ENCODE measurements at places on chromosomes 11 and 22.

DNA sequence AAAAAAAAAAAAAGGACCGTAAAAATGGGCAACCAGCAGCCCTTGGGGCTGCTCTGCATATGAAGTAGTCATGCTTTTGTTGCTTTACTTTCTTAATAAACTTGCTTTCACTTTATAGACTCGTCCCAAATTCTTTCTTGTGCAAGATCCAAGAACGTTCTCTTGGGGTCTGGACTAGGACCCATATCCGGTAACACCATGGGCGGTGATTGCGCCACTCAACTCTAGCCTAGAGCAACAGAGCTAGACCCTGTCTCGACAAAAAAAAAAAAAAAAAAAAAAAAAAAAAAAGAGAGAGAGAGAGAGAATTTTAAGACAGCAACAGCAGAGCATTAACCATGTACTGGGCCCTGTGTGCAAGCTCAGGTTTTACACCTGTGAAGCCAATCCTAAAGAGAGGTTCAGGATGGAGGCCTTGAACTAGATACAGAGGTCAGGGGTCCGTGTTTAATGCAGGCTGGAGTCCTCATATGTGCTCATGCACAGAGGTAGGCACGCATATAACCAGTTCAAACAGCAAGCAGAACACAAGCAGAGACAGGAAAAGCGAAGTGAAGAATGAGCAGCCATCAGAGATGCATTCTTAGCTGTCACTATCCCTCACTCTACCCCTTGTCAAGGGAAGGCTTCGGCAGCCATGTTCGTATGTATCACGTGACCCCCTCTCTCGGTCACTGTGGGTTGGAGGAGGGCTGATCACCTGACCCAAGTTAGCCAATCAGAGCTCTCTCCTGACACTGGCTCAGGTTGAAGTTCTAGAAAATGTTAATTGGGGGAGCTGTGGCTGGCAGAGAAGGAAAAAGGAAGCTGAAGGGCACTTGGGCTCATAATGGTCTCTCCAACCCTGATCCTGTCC is 16.7 kb upstream of the SYT12 start:
- DNase-seq = no peak

GRCh38 chr11:116371146-116371545 is 401.6 kb downstream of the BUD13 start:
- no peak for DNase-seq

- DNase-seq = no peak
These were observed 11.6 kb upstream of the RTN4R start for GRCh38 chr22:20279662-20280134.

- DNase-seq = no peak
These were observed 14.4 kb downstream of the MUC5AC start for GRCh38 chr11:1171985-1172728.

GRCh38 chr22:48931452-48931851 is 896.2 kb downstream of the BRD1 start:
- DNase-seq = no peak

DNA sequence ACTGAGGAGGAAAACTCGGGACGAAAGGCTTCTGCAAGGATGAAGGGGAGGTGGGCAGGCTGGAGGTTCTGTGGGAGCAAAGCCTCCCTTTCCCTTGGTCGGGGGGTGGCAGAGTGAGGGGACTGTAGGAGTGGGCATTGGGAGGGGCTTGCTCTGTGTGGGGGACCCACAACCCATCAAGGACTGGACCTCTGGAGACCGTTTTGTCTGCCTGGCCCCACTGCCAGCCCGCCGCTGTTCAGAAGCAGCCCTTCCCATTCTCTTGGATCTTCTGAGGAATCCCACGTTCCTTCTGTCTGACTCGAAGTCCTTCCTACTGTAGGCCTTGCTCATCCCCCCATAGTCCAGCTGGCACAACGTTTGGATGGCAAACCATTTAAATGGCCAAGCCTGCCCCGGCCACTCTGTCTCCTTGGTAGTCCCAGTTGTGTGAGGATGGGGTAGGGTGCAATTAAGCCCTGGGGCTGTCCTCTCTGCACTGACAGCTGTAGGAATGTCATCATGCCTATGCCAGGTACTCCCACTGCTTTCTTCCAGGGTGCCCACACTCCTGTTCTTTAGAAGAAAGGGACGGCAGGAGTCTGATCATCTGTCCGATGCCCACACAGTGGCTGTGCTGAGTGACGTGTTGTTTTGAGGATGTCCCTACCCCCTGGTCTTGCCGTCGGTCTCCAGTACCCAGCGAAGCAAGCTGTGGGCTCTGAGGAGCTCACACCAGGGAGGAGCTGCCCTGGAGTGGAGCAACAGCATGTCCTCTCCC is 17.0 kb upstream of the NECTIN1 start:
- no peak for DNase-seq

DNA sequence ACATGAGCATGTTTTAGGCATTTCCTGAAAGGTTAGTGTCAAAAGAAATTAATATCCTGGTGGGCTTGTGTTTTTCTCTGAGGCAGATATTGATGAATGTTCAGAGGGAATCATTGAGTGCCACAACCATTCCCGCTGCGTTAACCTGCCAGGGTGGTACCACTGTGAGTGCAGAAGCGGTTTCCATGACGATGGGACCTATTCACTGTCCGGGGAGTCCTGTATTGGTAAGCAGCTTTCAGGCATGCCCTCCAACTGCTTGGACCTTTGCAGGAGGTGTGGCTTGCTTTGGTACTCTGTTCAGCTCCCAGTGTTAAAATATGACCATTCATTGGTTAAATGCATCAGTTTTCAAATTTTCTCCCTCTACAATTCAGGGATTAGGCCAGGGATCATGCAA is 658.6 kb upstream of the ANO5 start:
- no peak for DNase-seq

DNA sequence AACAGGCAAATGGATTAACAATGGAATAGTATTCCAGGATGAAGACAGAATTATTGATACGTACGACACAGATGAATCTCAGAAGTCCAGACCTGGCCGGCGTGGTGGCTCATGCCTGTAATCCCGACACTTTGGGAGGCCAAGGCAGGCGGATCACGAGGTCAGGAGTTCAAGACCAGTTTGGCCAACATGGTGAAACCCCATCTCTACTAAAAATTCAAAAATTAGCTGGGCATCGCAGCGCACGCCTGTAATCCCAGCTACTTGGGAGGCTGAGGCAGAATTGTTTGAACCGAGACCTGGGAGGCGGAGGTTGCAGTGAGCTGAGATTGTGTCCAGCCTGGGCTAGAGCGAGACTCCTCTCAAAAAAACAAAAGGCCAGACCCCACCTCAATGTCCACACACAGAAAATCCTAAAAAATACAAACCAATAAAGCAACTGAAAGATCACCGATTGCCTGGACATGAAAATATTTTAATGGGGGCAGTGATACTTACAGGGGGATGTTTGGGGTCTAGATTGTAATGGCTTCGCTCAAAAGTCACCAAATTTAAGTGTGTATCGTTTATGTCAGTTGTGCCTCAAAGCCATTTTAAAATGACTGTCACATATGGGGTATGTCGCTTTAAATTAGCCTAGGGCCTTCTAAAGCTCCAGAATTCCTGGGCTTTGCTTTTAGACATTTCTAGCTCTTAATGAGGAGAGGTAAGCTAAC is 3.8 kb downstream of the RPS25 start:
- DNase-seq = no peak

- no peak for DNase-seq
These were observed 722 bp upstream of the GUCY1A2 start for GRCh38 chr11:107018902-107019493.

- DNase-seq = no peak
These were observed 185.5 kb downstream of the KIRREL3 start for GRCh38 chr11:126815111-126815510.

- DNase-seq = no peak
These were observed 935.4 kb upstream of the CHORDC1 start for GRCh38 chr11:91158297-91158696.

DNA sequence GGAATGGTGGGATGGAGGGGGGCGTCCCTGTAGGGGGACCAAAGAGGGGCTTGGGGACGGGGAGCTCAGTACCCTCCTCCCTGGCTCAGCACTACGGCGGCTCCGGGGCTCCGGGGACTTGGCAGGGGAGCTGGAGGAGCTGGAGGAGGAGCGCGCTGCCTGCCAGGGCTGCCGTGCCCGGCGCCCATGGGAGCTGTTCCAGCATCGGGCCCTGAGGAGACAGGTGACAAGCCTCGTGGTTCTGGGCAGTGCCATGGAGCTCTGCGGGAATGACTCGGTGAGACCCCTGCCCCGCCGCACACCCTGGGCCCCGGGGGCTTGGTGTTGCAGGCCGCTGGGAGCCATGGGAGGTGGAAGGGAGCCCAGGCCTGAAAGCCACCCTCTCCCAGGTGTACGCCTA is 11.8 kb upstream of the MIF start:
- no peak for DNase-seq

- no peak for DNase-seq
These were observed 25.4 kb downstream of the IGF2 start for GRCh38 chr11:2113776-2114175.

GRCh38 chr11:10456519-10456918 is 1.5 kb downstream of the AMPD3 start:
- no peak for DNase-seq

DNA sequence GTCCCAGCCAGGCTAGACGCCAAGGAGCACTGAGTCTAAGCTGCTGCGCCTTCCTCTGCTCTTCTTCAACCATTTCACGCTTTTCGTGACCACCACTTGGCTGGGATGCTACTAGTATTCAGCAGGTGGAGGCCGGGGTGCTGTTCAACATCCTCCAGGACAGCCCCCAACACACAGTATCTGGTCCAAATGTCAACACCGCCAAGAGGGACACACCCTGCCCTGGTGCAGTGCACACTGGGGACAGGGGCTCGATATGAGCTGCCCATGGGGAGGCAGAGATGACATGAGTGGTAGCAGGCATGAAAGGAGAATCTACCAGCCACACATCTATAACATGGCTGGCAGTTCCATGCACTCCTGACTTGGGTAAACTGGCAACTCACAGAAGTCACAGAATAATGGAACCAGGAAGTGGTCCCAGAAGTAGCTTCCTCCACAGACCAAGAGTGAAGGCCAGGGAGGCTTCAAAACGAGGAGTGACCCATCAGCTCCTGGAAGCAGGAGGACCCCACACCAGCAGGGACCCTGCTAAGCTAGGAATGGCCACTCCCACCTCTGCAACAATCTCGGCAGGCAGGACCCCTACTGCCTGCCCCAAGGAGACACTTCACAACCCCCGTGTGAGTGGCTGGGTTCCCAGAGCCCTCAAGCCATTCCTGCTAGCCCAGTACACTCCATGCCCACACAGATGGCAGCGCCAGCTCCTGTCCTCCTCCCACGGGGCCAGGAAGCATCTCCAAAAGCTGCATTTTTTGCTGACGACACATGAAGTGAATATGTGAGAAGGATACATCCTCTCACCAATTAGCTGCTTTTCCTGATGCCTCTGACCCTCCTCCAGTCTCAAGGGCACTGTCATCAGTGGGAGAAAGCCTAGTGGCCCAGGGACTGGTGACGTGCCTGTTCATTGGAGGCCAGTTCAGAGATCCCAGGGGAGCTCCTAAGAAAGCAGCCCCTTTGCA is 78.8 kb downstream of the DGCR2 start:
- DNase-seq = no peak

DNA sequence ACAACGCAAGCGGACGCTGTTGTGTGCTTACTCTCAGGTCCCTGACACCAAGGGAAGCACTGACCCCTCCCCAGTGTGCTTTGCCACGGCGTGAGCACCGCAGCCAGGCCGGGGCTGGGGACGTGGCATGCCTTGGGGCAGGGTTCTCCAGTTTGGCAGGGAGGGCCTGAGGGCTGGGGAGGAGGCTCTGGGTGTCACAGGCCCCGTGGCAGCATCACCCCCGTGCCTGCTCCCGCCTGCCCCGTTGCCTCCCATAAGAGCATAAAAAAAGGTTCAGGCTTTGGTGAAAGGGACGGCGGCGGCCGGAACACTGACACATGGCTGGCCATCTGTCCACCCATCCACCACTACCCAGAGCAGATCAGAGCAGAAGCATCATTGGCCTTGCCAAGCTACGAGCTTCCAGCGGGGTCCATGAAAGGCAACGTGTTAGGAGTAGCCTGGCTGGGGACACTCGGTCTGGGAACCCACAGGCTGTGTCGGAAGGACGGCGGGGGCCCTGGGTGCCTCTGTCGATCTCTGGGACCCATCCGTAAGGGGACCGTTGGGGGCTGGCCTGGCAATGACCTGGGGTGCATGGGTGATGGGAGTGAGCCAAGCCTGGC is 183.0 kb downstream of the IGLL1 start:
- no peak for DNase-seq

DNA sequence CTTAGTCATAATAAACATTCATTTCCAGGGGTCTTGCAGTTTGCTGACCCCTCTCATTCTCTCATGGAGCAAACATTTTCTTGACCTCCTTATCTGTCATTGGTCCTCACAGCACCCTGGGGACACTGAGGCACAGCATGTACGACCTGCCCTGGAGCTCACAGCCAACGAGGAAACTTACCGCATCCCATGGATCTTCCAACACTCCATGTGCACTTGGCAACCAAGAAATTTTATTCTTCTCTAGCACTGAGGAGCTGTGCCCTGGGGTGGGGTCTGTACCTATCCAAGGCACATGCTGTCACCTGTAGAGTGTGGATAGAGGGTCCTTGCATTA is 69.4 kb upstream of the IGLL5 start:
- no peak for DNase-seq

GRCh38 chr11:69431893-69432738 is 49.3 kb upstream of the LINC01488 start:
- DNase-seq = no peak

- DNase-seq = no peak
These were observed 96.1 kb downstream of the MAML2 start for GRCh38 chr11:96246718-96247552.

DNA sequence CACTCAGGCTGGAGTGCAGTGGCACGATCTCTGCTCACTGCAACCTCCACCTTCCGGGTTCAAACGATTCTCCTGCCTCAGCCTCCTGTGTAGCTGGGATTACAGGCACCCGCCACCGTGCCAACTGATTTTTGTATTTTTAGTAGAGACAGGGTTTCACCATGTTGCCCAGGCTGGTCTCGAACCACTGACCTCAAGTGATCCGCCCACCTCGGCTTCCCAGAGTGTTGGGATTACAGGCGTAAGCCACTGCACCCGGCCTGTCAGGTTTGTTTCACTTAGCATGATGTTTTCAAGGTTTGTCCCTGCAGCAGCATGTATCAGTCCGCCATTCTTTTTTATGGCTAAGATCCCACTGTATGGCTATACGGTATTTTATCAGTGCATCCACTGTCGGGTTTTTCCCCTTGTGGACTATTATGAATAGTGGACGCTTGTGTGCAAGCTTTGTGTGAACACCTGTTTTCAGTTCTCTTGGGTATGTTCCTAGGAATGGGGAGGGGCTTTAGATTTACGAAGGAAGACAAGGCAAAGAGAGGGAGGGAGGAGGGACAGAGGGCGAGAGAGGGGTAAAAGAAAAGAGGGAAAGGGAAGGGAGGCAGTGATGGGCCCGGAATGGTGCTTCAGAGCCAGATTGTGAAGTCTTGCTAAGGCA is 13.9 kb upstream of the CDC42EP2 start:
- DNase-seq = no peak

- DNase-seq = no peak
These were observed 67.1 kb upstream of the TOP3B start for GRCh38 chr22:22049684-22050083.

DNA sequence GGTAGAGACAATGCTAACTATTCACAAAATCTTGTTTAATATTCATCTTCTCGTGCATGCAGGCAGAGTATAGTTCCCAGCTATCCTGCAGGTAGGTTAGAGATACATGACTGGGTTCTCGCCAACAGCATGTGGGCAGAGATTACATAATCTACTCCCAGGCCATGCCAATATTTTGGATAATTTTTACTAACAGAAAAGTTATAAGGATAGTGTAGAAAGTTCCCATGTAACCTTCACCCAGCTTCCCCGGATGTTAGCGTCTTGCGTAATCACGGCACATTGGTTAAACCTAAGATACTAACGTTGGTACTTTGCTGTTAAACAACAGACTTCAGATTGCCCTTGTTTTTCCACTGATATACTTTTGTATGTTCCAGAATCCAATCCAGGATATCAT is 215.5 kb upstream of the LARGE1 start:
- DNase-seq = no peak

GRCh38 chr22:36538529-36538928 is 9.6 kb upstream of the EIF3D start:
- no peak for DNase-seq
